ENCODE measurements at places on chromosomes 12 and 14. TPM values are rescaled to one million over a fixed set of nuclear protein-coding genes. Genes with fewer than 3 reads are reported as not detected.

- peak; percentile 72 for DNase-seq
These were observed 910.0 kb downstream of the TMEM121 start for GRCh38 chr14:106436310-106436905.

GRCh38 chr12:56872366-56872765 is 61.8 kb downstream of the SDR9C7 start:
- DNase-seq: no peak

DEGS2 gene
- 12.4 TPM for total RNA-seq

LTA4H gene
- 101 TPM for total RNA-seq

- DNase-seq: no peak
These were observed 369.9 kb upstream of the PDE3A start for GRCh38 chr12:19998411-19998810.

- DNase-seq: no peak
These were observed 600.4 kb downstream of the C12orf50 start for GRCh38 chr12:87428701-87429277.

LMNTD1 gene
- not detected for total RNA-seq

DNA sequence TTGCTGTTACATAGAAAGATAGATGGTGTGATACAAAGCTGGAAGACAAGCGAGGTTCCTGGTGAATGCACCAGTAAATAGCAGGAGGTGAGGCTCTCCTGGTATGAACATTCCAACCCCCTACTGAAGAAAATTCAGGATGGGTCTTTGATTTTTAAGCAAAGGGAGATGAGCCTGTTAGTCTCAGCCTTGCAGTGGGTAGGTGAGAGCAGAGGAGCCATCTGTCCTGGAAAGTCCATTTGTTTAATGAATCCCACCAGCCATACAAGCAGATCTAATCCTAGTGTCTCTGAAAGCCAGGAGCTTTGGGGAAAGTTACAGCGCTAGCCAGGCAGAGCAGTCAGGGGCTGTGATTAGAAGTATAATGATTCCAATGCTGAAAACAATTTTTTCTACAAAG is 234.8 kb upstream of the FOXN3 start:
- no peak for DNase-seq

GRCh38 chr12:4763549-4763948 is 43.3 kb downstream of the GALNT8 start:
- no peak for DNase-seq

MYO1H gene
- not detected for total RNA-seq

DNA sequence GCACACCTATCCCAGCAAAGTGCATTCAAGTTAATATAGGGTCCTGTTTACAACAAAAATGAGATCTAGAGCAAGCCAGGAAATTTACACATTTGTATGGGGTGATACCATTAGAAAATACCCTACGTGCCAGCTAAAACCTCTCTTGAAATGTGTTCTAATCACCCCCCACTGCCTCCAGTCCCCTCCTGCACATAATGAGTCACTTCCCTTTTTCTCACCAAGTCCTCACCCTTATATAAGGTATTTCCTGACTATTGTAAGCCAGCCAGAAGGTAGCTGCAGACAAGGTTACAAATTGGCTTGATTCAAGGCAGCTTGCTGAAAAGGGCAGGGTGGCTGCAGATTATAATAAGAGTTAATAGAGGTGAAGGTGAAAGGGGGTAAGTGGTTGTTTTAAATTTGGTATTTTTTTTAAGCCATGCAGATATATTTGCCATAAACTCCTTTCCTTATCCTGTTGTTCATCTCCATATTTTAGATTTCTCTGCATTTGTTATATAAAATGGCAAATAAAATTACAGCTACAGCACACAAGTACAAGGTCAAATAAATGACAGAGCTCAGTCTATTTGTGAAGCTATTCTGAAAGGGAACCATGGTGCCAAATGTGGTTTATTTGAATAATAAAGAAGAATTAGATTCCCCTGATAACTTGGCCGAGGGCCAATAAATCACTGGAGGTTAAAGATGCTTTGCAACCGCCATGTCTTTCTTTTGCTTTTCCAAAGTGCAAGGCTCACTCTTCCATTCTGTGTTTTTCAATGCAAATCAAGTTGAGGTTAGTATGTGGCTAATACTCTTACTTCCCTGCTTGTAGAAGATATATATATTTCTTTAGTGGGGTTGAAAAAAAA is 385.9 kb downstream of the EGLN3 start:
- DNase-seq: peak; percentile 79

HVCN1 gene
- total RNA-seq: 8.6 TPM

LALBA gene
- not detected for total RNA-seq

SPTB gene
- total RNA-seq: 0.81 TPM

GRCh38 chr12:117580718-117581062 is 219.3 kb upstream of the NOS1 start:
- DNase-seq: no peak

ADCY4 gene
- 3.8 TPM for total RNA-seq

- no peak for DNase-seq
These were observed 277.4 kb downstream of the CCER1 start for GRCh38 chr12:90677552-90677951.

- DNase-seq: no peak
These were observed 486 bp upstream of the AKT1 start for GRCh38 chr14:104795781-104796686.

GRCh38 chr14:59407246-59408010 is 57.8 kb downstream of the GPR135 start:
- DNase-seq: no peak

DNA sequence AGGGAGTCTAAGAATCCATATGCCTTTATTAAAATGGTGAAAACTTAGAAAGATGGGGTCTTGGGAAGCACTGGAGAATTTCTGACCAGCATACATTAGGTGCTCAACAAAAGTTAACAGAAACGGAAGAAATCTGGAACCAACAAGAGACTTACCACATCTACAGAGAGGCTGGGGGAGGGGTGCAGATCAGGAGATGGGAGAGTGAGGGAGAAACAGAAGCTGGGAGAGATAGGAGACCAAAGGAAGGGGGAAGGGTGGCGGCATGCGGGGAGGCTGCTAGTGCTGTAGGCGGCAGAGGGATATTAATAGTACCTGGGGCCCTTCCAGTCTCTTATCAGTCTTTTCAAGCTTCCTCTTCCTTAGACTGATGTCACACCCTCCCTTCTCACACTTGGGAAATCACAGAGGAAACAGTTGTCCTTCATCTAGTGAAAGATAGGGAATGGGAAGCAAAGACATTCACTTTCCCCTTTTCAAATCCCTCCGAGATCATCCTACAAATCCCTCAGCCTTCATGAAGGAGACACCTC is 18.1 kb downstream of the ZBTB39 start:
- DNase-seq: peak; percentile 83

- no peak for DNase-seq
These were observed 4.3 kb downstream of the CCND2 start for GRCh38 chr12:4277857-4278256.

- DNase-seq: peak; percentile 74
These were observed 253.1 kb downstream of the EFCAB11 start for GRCh38 chr14:89701211-89702043.

DNA sequence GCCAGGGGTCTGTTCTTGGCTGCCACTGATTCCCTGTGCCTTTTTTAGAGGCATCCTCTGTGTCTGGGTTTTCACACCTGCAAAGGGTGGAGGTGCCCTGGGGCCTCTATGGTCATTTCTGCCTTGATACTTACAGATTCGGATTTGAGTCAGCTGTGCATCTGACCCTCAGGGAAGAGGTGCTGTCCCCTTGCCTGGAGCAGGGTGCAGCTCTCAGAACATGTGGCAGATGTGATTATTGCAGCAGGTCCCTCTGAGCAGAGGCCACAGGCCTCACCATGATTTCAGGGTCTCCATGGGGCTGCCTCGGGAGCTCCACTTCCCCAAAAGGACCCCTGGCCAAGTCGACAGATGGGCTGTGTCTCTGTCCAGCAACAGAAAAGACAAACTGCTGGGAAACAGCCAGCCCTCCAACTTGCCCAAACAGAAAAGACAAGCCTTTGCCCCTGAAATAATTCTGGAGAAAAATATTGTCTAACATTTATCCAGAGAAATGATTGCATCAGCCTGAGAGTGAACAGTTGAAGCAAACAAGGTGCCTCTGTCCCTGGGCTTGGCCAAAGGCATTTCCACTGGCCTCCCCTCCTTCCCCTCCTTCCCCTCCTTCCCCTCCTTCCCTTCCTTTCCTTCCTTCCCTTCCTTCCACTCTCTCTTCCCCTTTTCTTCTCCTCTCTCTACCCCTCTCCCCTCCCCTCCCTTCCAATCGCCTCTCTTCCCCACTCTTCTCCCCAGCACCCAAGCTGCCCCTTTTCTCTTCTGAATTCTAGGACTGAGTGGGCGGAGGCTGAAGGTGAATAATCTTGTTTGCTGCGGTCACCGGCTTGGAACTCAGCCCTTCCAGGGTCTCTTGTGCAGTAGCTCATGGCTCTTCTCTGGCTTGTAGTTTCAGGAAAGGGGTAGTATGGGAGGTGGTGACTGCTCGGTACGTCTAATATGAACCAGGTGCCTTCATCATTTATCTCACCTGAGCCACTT is 676 bp downstream of the SERPINA3 start:
- DNase-seq: no peak

BRI3BP gene
- total RNA-seq: 6.7 TPM

PXMP2 gene
- 21.0 TPM for total RNA-seq

NKX2-1 gene
- not detected for total RNA-seq

GLIPR1L1 gene
- total RNA-seq: not detected

CALCOCO1 gene
- 155 TPM for total RNA-seq

- no peak for DNase-seq
These were observed 215.5 kb downstream of the C12orf50 start for GRCh38 chr12:87813476-87814234.

GRCh38 chr12:93208011-93208410 is 169.7 kb upstream of the NUDT4 start:
- DNase-seq: no peak

DNA sequence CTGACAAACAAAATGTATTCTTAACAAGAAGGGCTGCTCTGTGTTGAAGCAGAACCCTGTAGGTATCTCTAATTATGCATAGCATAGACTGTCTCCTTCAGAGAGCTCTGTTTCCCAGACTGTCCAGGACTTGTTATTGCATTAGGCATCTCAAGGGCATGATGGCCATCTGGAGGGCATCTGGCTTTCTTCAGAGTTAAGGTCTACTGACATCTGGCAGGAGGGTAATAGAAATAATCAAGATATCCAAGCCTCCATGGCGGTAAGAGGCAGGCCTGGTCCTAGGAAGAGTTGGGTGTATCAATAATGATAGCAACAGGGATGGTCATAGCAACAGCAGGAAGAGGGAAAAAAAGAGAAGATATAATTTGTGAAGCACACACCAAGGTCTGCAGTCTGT is 161.2 kb downstream of the TTC8 start:
- no peak for DNase-seq

FAM181A gene
- not detected for total RNA-seq

DNA sequence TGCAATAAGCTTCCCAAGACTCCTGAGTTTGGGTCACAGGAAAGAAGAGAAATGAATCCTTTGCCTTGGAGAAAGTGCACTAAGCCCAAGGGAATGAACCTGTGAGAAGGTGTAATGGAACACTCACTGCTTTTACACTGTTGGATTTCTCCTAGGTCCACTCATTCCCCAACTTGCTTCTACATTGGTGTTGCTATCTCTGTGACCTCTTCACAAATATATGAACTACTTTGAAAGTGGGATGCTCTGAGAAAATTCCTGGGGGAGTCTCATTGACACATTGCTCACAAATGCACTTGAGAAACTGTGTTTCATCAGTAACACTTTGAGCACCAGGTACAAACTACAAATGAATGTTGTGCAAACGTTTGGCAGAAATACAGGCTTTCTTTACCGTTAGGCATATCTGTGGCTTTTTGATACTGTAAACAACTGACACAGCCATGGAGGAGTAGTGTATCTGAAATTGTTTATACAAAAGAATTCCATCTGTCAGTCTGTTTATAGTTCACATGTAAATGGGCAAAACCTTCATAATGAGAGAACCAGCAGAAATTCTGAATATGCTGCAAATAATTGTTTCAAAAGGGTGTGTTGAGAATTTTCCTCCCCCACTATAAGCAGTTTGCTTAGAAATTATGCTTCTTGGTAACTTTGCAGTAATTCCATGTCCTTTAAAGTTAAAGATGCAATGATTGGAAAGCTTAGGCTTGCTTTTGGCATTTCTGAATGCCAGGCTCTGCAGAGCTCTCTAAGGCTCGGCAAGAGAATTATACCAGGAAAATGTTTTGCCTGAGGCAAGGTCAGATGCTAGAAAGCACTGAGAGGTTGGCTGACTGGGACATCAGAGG is 348.5 kb upstream of the DDHD1 start:
- no peak for DNase-seq

NGB gene
- total RNA-seq: not detected

PPP1R1A gene
- total RNA-seq: not detected

DNA sequence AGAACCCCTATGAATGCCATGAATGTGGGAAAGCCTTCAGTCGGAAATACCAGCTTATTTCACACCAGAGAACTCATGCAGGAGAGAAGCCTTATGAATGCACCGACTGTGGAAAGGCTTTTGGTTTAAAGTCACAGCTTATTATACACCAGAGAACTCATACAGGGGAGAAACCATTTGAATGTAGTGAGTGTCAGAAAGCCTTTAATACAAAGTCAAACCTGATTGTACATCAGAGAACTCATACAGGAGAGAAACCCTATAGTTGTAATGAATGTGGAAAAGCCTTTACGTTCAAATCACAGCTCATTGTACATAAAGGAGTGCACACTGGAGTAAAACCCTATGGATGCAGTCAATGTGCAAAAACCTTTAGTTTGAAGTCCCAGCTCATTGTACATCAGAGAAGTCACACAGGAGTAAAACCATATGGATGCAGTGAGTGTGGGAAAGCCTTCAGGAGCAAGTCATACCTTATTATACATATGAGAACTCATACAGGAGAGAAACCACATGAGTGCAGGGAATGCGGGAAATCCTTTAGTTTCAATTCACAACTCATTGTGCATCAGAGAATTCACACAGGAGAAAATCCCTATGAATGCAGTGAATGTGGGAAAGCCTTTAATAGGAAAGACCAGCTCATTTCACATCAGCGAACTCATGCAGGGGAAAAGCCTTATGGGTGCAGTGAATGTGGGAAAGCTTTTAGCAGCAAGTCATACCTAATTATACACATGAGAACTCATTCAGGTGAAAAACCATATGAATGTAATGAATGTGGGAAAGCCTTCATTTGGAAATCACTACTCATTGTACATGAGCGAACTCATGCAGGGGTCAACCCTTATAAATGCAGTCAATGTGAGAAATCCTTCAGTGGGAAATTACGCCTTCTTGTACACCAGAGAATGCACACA is 22.3 kb downstream of the ZNF268 start:
- no peak for DNase-seq

GRCh38 chr12:124450376-124450750 is 117.0 kb downstream of the NCOR2 start:
- no peak for DNase-seq

KLRK1 gene
- under 0.01 TPM for total RNA-seq

DNA sequence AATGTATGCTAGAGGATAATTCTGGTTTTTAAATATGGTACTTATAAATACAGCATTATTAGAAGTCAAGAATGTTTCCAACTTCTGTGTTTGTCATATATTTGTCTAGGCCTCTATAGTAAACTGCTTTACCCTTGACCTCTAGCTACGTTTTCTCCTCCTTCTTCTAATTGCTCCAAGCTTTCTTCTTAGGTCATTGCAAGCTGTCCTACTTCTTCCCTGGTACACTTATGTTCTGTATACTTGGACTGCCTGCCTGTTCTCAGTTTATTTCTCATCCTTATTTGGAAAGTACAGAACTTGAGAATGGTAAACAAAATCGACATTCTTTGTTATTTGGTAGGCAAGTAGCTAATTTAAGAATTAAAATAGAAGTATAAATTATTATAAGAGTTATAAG is 23.9 kb upstream of the ATP2B1 start:
- no peak for DNase-seq

- DNase-seq: peak; percentile 79
These were observed 65.1 kb downstream of the CRADD start for GRCh38 chr12:93742110-93742934.
